ENCODE measurements at places on chromosomes 7 and 10. TPM values are rescaled to one million over a fixed set of nuclear protein-coding genes. Genes with fewer than 3 reads are reported as not detected.

The TRUB1 gene
- 28.6 TPM for total RNA-seq

The CACNA2D1 gene
- 113 TPM for total RNA-seq

DNA sequence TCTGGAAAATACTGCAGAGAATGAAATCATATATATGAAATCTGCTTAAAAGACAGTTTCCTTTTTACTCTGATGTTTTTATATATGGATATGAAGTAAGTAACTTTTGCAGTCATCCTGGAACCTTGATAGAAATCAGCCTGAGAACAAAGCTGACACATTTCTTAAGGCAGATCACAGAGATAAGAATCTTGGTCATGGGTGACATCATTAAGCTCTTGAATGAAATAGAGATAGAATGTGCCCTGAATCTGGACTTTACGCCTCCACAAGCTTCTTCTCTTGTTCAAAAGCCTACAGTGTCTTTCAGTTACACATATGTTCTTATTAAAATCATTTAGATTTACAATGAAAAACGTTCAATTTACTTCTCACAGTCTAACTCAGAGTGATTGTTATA, 319.1 kb upstream of the CNTNAP2 start:
- no peaks in the 10 kb centered on the region for H3K36me3 ChIP-seq
- no peaks in the 10 kb centered on the region for H3K4me1 ChIP-seq
- no peaks in the 10 kb centered on the region for H3K27me3 ChIP-seq
- H3K4me3 ChIP-seq, result no peak overlapping the region
- H3K27ac ChIP-seq, result no peak overlapping the region
- no peak for DNase-seq

- H3K36me3 ChIP-seq, result no peaks in the 10 kb centered on the region
- H3K4me1 ChIP-seq, result no peaks in the 10 kb centered on the region
- DNase-seq, result no peak
- H3K27me3 ChIP-seq, result no peaks in the 10 kb centered on the region
- no peak overlapping the region for H3K27ac ChIP-seq
Observed at GRCh38 chr7:131305152-131305551, 22.5 kb upstream of the MKLN1 start.

DNA sequence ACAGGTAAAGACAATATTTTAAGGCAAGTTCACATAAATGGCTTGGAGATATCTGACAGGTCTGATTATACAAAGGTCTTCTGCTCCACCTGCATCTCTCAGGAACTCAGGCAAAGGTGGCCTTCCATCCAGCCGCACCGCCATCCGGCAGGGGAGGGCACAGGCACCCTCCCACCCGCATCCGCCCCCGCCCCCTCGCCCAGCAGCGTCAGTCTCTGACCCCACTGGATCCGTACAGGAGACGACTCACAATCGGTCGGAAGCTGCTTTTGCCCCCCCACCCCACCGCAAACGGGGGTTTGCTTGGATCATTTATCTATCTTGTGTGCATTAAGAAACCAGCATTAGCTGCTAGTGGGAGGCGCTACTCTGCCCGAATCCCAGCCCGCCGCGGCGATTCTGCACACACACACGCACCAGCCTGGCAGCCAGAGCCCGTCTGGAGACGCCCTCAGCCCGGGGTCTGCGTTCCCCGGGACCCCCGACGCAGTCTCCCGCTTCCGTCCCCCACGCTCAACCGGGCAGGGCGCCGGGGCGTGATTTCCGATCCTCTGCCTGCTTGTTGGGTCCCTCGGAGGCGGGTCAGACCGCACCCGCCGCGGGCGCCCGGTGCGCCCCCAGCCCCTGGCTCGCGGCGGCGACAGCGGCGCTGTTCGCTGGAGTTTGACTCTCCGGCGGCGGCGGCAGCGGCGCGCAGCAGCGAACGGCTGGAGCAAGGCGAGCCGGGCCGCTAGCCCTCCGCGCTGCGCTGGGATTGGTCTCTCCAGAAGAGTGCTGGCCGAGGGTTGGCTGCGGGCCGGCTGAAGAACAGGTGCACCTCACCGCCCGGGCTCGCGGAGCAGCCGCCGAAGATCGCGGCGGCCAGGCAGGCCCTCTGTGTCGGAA, 820 bp upstream of the NRG3 start:
- H3K27me3 ChIP-seq, result peaks cover 23% of the 10 kb centered on the region
- H3K27ac ChIP-seq, result no peak overlapping the region
- no peak overlapping the region for H3K4me3 ChIP-seq
- H3K36me3 ChIP-seq, result no peaks in the 10 kb centered on the region

All from osteoblast (primary cell).